Putamen (tissue), 1 donor: ENCODE measurements at places on chromosomes 6 and 20.

DNA sequence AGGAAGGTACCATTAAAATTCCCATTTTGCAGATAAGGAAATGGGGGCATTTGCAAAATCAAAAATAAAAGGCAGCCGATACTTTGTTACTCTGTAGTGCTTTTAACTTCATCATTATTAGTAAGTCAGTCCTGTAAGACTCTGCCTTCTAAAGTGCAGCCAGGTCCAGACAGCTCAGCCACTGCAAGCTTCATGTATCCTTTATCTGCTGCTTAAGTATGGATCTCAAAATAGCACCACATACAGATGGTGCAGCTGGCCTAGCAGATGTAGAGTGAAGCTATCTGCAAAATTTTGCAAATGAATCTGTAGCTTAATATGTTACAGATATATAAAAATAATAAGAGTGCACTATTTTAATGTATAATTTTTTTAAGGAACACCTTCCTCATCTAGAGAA is 53.4 kb downstream of the NUS1 start:
- no peak for DNase-seq

DNA sequence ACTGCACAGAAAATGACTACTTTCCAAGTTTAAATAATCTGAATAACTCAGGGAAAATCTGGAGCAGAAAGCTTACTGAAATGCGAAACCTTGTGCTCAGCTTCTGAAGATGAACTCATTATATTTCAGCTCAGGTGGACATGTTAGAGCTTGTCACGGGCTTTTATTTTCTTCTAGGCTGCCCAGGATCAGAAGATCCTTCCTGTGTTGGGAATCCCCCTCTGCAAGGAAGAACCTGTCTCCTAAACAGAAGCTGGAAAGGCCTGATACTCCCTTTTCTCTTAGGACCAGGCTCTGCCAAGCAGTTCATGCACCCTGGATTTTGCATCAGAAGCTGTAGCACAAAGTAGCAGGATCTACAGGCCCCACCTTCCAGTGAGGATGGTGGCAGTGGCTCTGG is 5.1 kb upstream of the SLC2A12 start:
- DNase-seq: no peak

DNA sequence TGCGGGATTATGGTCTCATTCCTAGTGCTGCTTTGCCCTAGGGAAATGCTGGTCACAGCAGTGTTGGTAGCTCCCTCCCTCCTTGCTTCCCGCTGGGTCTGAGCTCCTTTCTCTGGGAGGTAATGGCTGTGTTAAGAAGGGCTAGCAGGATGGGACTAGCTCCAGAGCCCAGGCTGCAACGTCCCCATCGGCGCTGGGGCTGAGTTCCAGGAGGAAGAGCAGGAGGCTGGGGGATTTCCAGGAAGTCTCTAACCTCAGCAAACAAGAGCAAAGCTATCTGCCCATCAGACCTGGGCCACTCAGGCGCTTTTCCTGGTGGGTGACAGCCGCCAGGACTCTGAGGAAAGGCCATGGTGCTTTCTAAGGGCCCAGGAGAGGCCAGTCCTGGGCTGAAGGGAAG is 174.2 kb downstream of the DLL1 start:
- DNase-seq: no peak

DNA sequence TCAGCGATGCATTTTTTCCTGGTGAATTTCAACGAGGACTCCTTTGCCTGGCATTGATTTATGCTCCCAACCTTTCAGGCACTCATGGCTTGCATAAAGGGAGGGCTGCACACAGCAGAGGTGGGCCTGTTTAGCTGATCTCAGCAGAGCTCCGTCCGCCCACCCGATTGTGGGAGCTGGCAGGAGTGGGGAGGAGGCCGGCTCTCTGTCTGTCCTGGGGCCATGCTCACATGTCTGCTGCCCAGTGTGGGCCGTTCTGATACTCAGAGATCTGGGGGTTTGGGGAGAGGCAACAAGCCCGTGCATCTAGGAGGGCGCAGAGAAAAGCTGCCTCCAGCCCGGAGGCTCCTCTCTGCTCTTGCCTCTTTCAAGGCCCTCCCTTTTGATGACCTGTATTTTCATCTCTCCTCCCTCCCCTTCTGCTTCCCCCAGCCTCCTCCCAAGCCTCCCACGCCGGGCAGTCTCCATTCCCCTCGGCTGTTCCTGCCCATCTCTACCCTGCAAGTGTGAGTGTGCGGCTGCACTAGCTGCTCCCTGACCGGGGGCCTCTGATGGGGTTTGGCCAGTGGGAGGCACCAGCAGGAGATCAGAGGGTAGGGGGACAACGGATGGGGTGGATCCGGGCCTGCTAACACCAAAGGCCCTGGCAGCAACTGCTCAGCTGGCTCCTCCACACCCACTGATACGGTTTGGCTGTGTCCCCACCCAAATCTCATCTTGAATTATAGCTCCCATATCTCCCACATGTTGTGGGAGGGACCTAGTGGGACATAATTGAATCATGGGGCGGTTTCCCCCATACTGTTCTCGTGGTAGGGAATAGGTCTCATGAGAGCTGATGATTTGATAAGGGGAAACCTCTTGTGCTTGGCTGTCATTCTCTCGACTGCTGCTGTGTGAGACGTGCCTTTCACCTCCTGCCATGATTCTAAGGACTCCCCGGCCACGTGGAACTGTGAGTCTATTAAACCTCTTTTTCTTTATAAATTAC is 39.6 kb upstream of the MLN start:
- no peak for DNase-seq

- DNase-seq: peak; percentile 0
Observed at GRCh38 chr20:60477958-60478357, 519.7 kb downstream of the CDH26 start.

DNA sequence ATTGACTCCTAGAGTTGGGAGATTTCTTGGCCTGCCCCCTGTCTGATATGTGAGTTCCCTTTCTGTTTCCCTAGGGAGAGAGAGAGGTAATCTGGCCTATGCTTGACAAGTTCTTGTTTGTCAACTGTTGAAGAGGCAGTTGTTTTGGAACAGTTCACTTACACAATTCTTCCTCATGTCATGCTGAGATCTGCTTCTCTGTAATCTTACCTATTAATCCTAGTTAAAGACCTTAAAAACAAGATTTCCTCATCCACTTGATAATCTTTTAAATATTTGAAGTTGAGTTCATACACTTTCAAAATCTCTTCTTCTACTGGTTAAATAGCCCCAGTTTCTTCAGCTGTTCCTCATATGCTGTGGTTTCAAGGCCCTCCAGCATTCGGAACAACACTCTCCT is 89.9 kb downstream of the FIG4 start:
- no peak for DNase-seq

- no peak for DNase-seq
Observed at GRCh38 chr6:39806278-39806677, 14.1 kb downstream of the DAAM2 start.

- peak; percentile 73 for DNase-seq
Observed at GRCh38 chr20:58692579-58693225, at the start of gene NPEPL1. NPEPL1 (plus strand) TSS chr20:58692800; CDS start chr20:58692901, 101 bp downstream.

GRCh38 chr20:37265152-37265551 is 3.5 kb upstream of the GHRH start:
- no peak for DNase-seq

DNA sequence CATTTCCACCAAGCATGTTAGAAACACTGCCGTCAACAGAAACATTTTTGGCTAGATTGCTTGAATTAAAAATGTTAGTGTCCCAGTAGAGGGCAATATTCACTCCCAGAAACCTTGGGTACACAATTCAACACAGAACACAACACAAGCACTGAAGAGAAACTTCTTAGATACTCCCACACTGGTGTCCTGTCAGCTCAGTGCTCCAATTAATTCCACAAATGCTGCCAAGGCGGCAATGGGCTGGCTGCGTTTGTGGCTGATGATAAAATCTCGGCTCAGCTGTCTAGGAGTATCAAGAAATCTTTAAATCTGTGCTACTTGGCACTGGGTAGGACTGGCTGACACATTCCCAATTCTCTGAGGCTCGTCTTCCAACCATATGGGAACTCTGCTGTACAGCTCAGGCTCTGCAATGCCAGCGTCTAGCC is 39.3 kb downstream of the BEND3 start:
- DNase-seq: peak; percentile 2

DNA sequence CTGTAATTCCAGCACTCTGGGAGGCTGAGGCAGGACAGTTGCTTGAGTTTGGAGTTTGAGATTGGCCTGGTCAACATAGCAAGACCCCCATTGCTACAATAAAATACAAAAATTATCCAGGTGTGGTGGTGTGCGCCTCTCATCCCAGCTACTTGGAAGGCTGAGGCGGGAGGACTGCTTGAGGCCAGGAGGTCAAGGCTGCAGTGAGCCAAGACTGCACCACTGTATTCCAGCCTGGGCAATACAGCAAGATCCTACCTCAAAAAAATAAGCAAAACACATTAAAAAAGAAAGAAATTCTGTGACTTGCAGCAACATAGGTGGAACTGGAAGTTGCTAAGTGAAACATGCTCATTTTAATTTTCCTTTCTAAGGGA is 106.0 kb upstream of the NFATC2 start:
- DNase-seq: no peak

DNA sequence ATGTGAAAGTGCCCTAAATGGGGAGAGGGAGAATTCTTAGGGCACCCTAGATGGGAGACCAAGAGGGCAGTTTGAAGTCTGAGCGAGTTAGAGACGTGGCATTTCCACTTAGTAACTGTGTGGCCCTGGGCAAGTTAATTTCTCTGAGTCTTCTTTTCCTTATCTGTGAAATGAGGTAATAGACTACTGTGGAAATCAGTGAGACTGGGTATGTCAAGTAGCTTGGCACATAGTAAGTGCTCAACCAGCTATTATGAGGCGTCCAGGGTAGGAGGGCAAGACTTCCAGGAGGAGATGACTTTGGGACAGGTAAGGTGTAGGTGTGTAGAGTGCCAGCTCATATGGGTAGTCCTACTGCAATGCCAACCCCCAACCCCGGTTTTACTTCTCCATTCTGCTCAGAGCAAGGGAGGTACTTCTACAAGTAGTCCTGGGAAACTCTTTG is 770 bp downstream of the KIF3B start:
- no peak for DNase-seq
